ENCODE measurements at places on chromosomes 1 and 21.

- no peak for DNase-seq
These were observed 22.0 kb downstream of the VPS26C start for GRCh38 chr21:37245151-37245550.

GRCh38 chr21:39613041-39613934, 548 bp downstream of the B3GALT5 start:
- no peak for DNase-seq

DNA sequence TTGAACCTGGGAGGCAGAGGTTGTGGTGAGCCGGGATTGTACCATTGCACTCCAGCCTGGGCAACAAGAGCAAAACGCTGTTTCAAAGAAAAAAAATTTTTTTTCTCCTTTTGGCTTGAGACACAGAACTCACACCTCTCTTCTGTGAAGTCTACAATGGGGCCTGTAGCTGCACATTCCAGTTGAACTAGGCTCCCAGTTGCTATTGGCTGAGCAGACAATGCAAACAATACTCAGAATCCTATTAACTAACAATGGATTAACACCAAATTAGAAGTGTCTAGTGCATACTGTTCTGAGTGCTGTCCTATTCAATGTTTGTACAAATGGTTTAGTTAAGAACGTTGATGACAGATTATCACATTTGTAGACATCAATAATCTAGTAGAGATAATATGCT, 17.6 kb upstream of the MCL1 start:
- no peak for DNase-seq

- DNase-seq = no peak
These were observed 2.0 kb downstream of the HPDL start for GRCh38 chr1:45328680-45329079.

DNA sequence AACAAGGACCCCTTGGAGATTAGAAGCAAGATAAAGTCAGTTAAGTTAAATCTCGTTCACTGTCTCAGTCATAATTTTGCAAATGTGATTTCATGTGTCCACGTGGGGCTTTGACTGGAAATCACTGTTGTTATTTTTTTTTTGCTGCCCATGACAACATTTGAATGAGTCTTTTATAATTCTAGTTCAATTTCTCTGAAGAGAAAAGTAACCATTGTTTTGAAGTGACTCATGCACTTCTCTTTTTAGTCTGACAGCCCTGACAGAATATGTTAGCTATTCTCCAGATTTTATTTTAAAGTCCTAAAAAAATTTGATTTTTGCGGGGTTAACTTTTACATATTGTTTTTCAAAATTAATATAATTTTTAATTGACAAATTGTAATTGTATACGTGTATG, 30.7 kb upstream of the NLRP3 start:
- no peak for DNase-seq

DNA sequence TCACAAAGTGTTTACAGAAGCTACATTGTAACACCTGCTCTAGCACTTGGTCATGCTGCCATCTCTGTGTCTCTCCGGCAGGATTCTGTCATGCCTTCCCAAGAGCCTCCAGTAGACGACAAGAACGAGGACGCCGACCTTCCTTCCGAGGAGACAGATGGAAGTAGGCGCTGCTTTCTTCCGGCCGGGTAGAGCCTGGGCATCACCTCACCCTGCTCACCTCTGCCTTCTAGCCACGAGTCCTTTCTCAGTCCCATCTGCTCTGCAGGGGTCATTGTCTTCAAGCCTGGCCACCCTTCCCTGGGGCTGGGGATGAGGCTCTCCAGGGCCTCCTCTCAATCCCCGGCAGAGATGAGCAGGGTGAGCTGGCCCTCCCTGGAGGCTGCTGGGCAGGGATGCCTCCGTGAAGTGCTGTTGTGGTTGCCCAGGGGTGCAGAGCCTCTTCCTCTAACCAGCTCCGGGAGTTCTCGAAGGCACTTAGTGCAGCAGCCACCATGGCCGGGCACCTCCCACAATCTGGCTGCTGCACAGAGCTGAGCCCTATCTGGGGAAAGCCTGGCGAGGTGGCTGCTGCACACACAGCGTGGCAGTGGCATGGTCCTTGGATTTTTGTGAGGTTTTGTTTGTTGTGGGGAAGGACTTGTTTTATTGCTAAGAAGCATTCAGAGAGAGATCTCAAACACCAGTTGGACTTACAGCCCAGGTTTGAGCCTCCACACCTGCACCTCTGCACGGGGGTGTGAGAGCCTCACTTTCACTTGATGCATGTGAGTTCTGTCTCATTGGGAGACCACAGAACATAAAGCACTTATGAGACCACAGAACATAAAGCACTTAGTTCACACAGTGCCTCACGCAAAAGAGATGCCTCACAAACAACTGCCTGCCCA, 48.4 kb downstream of the FAAP20 start:
- no peak for DNase-seq

GRCh38 chr1:17564458-17565393, 25.2 kb downstream of the ARHGEF10L start:
- no peak for DNase-seq

DNA sequence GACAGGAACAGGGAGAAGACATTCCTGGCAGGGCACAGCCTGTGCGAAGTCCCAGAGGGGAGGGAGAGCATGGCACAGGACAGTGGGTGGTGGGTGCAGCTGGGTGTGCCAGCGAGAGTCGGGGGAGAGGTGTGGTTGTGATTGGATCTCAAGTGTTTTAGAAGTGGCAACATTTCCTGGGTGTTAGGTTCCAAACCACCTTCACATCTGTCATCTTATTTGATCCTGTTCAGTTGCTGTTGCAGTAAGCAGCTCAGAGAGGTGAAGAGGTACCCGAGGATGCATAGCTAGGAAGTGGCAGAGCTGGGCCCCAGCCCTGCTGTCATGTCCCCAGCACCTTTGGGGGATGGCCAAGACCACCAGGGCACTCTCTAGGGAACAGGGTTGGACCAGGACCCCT, 22.0 kb upstream of the DISP3 start:
- no peak for DNase-seq

- no peak for DNase-seq
These were observed 43.2 kb downstream of the FLVCR1 start for GRCh38 chr1:212901290-212901689.

DNA sequence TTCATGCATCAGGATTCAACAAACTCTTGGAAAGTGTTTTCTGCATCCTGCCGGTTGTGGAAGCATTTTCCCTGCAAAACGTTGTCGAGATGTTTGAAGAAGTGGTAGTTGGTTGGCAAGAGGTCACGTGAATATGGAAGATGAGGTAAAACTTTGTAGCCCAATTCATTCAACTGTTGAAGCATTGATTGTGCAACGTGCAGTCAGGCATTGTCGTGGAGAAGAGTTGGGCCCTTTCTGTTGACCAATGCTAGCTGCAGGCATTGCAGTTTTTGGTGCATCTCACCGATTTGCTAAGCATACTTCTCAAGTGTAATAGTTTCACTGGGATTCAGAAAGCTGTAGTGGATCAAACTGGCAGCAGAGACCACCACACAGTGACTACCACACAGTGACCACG, 57.0 kb upstream of the PRDM2 start:
- DNase-seq = no peak

GRCh38 chr21:43770066-43770655, 5.9 kb downstream of the CSTB start:
- no peak for DNase-seq

- no peak for DNase-seq
These were observed 25.8 kb downstream of the PTPN14 start for GRCh38 chr1:214525535-214526019.

GRCh38 chr1:234926559-234927311, 201.9 kb downstream of the TOMM20 start:
- DNase-seq = no peak

DNA sequence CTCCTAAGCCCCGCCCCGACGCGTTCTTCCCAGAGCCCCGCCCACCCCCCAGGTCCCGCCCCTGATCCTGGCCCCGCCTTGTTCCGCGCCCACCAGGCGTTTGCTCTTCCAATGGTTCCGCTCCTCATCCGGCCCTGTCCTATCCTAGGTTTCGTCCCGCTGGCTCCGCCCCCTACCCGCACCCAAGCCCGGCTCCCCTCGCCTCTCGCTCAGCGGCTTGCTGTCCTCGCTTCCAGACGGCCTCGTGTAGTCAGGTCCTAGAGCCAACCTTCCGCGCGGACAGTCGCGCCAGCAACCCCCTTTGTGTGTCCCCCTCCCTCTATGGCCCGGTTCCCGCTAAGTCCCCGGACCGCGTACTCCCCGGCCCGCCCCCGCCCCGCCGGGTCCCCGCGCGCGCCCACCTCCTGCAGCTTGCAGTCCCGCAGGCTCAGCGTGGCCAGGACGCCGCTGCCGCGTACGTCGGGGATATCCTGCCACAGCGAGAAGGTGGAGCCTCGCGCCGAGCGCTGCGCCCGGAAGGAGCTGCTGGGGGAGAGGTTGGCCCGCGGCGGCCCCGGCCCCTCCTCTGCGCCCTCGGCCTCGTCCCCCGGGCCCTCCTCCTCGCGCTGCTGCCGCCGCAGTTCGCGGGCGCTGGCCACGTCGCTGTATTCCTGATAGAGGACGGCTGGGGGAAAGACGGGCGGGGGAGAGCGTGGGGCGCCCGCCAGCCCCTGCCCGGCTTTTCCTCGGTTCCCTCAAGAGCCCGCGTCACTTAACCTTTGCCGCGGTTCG, 5.7 kb downstream of the ARHGEF19 start:
- peak; percentile 83 for DNase-seq

DNA sequence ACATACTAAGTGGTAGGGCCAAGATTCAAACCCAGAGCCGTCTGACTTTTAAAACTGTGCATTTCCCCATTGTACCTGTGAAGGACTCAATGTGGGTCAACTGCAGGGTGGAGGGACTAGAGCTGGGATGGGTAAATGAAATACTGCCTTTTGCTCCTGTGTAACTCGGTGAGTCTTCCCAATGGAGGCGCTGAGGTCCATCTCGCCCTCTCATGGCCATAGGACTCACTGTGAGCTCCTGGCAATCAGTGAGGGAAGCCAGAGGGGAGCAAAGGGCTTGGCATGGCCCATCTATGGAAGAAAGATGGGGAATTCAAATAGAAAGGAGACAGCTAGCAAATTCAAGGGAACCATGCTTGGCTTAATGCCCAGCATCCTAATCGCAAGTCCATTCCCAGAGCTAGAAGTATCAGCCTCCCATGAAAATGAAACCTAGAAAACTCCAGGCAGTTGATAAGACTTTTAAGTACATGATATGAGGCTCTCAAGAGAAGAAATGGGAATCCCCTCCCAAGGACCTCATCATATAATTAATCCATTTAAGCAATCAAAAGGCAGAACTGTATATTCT, 25.4 kb upstream of the CGN start:
- DNase-seq = no peak

GRCh38 chr1:42721926-42722325, 18.1 kb downstream of the CLDN19 start:
- DNase-seq = no peak

DNA sequence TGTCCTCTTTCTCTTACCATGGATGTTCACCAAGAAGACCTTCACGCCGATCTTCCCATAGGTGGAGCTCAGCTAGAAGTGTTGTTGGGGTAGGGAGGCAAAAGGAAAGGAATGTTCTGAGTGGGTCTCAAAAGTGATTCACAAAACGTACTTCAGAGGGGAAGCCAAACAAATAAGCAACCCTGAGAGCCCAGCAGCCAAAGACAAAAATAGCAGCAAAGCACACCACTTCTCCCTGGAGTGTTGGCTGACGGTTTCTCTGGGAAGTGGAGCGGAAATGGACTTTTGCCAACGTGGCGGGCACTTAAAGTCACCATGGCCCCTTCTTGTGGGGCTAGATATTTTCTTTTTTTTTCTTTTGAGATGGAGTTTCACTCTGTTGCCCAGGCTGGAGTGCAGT, 23.1 kb downstream of the SLC26A9 start:
- no peak for DNase-seq

DNA sequence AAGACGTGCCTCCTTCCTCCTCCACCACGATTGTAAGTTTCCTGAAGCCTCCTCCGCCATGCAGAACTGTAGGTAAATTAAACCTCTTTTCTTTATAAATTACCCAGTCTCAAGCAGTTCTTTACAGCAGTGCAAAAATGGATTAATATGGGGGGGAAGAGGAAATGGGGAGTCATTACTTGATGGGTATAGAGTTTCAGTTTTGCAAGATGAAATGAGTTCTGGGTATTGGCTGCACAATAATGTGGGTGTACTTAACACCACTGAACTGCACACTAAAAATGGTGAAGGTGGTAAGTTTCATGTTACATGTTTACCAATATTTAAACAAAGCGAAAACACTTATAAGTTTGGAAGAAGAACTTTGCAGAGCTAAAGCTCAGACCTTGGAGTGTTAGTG, 24.3 kb upstream of the DISP1 start:
- DNase-seq = no peak

DNA sequence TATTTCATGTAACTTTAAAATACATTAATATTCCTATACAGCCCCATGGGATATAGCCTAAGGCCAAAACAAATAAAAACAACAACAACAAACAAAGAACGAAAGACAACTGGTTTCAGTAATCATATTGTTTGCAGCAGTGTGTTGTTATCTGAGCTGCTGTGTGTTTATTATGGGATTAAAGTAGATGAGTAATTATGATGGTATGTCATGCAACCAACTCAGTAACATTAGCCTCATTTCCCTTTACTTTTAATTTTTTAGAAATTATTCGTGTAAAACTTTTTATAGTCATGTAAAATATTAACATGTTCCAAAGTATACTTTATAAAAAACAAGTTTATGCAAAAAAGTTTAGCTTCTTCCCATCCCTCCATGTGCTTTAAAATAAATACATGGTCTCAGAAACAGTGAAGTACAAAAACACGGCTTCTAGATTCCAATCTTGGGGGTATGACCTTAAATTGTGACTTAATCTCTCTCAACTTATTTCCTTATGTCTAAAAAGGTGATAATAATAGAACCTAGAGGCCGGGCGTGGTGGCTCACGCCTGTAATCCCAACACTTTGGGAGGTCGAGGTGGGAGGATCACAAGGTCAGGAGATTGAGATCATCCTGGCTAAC, 176.1 kb downstream of the SLC45A1 start:
- no peak for DNase-seq

GRCh38 chr1:11518016-11518701, 39.2 kb downstream of the DISP3 start:
- DNase-seq = no peak

DNA sequence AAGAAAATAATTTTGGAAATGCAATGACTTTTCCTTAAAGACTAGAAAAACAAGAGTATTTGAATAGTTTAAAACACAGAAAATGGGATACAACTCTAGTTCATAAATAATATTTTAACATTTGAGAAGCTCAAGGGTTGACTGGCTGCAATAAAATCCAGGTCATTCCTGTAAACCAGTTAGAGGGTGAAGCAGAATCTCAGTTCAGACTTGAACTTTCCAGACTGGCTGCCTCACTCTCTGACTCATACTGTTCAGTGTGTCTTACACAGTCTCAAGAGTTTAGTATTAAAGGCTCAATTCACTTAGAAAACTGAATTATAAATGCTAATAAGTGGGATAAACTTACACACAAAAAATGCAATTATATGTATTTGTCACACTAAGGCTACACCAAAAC, 89.9 kb downstream of the RAVER2 start:
- no peak for DNase-seq

DNA sequence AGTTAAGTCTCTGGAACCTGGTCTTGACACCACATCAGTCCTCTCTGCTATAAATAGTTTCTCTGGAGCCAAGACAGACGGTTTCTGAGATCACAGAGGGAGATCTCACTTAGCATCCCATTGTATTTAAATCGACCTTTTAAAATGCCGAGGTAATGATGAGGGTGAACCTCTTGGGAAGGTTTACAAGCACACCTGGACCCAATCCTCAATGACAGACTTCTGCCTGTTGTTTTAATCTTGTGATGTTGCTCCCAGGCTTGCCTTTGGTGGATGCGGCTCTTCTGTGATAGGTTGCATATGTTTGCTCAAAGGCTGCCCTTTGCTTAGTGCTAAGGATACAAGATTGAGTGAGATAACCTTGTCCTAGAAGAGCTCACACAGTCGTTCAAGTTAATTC, 104.6 kb upstream of the L1TD1 start:
- no peak for DNase-seq
